ENCODE measurements at places on chromosomes 2 and 18.

GRCh38 chr2:59665021-59665420 is 888.4 kb downstream of the BCL11A start:
- DNase-seq: no peak

DNA sequence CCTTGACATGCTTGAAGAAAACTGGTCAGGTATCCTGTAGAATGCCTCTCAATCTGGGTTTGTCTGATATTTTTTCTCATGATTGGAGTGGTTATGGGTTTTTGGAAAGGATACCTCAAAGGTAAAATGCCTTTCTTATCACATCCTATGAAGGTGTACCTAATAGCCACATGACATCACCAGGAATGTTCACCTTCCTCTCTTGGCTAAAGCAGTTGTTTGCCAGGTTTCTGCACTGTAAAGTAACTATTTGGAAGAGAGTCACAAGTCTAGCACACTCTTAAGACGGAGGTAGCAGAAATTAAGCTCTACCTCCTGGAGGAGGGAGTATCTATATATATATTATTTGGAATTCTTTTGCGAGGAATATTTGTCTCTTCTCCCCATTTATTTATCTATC is 17.9 kb upstream of the MIB1 start:
- DNase-seq: no peak

DNA sequence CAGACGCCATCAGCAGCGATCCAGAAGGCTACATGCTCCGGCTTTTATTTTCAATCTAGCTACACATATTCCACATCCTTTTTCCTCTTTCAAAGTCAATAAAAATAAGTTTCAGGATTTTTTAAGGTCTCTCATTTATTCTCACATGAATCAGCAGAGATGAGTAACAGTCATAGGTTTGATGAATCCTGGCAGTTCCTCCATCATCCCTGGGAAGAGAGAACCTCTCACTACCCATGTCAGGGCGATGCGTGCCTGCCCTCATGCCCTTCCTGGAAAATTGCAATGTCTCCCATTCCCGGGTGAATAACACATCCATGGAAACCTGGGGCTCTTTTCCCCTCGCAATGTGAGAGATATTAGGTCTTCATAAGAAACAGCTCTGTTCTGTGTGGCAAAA is 301.1 kb upstream of the SMIM21 start:
- DNase-seq: no peak

- DNase-seq: peak; percentile 79
Observed at GRCh38 chr2:24984912-24985311, 13.2 kb upstream of the DNAJC27 start.

- no peak for DNase-seq
Observed at GRCh38 chr2:101149241-101150192, 1.7 kb downstream of the TBC1D8 start.

- DNase-seq: no peak
Observed at GRCh38 chr2:106143495-106144215, 50.4 kb downstream of the UXS1 start.

- DNase-seq: no peak
Observed at GRCh38 chr2:228763379-228763981, 507.6 kb downstream of the PID1 start.

- no peak for DNase-seq
Observed at GRCh38 chr2:28425464-28425835, 32.8 kb downstream of the FOSL2 start.

- no peak for DNase-seq
Observed at GRCh38 chr2:180873219-180873618, 107.2 kb upstream of the UBE2E3 start.

GRCh38 chr2:55223958-55224760 is 7.9 kb downstream of the CLHC1 start:
- no peak for DNase-seq

- DNase-seq: peak; percentile 46
Observed at GRCh38 chr2:128654408-128654807, 335.7 kb upstream of the HS6ST1 start.

DNA sequence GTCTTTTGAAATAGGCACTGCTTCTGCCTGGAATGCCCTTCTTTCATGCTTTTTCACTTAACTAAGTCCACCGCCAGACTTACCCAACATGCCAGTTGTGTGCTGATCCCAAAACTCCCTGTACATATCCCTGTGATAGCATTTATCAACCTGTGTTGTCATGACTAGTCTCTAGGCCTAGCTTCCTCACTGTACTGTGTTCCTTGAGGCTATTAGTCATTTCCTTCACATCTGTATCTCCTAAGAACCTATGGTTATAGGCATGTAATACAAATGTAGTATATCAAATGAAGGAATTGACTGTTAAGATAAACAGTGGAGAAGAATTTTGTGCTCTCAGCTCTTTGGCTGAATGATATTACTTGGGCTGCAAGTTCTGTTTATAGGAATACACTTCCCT is 184.3 kb downstream of the CYRIA start:
- DNase-seq: no peak

DNA sequence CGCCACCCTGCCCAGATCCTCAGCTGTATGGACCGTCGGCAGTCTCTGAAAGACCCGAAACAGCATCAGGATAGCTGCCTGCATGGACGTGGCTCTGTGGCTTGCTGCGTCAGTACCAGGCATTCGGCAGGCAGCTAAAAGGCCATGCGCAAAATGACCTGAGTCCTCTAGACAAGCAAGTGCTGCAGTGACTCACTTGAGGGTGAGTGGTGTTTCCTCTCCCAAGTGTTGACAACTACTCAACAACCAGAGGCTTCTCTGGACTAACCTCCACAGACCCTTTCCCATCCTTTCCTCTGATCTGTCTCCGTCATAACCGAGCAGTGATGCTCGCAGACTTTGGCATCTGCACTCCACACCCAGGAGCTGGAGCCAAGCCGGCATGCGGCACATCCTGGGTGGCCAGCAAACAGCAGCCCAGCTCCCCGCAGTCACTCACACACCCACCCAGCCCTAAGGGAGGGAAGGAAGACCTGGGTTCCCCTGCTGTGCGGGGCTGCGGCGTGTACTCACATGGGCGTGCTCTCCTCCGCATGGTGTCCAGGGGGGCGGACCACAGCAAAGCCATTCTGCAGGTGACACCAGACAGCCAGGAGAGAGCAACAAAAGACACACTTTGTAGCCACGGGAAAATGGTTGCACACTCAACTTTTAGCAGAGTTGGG is 239.3 kb downstream of the TWIST2 start:
- DNase-seq: no peak

DNA sequence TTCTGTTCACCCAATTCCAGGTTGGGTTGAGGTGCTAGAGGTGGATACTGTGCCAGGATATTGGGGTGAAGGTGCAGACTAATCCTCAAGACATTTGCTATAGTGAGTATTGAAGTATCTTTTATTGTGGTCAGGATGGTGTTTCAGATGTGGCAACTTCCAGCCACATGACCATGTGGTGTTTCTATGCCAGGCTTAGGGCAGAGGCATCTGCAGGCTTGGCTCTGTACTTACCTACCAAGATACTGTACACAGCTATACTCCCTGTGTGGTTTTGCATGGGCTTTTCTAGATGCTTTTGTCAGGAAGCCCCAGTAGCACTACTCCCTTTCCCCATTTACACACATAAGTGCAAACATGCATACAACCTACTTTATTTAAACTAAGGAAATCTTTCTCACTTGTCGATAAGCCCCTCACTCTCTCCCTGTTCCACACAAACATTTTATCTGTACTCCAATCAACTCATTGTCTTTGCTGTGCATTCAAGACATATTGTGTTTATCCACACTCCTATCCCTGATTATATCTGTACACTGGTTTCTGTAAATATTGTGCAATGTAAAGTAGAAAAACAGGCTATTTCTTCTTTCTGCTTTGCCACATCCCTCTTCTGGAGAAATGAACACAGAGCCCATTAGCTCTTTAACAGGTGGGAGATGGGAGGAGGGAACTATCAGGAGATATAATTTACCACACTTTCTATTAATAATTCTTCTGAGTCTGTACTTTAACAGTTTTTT is 12.3 kb downstream of the ARL6IP6 start:
- DNase-seq: no peak

DNA sequence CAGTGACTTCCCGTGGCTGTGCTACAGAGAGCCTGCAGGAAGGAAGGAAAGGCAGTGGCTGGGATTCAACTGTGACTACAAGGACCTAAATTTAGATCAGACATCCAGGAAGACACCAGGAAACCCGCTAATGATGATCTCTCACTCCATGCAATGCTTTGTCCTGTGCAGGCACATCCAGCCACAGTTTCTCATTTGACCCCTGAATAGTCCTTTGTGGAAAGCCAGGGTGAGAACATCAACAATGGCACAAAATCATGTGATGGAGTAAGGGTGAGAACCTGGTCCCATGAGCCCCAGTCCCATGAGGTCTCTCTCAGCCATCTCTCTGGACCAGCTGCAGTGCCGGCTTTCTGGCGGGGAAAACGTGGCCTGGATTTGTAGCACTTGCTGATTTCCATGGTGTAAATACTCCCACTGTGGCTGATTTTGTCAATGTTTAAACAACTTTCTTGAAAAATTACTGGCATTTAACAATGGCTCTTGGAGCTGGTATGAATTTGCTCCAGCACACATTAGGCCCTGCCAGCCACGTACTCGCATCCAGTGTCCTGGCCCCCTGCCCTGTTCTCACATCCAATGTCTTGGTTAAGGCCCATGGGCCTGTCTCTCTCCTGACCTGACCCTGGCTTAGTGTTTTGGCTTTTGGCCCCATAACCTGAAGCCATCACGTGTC is 159.0 kb upstream of the HAAO start:
- DNase-seq: peak; percentile 41

DNA sequence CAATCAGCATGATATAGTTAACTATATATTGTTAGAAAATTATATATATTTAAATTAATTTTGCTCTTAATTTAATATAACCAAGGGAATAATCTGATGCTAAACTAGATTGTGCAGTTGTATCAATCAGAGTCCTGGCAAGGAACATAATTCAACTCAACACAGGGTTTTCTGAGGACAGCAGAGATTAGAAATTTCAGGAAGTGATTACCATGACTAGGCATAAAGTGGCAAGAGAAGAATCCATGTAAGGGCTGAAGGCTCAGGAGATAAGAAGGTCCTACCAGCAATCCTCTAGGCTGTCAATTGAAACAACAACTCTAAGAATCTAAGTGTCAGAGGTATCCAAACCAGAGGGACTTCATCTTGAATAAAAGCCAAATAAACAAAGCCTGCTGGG is 807.8 kb downstream of the DSC3 start:
- no peak for DNase-seq

- DNase-seq: no peak
Observed at GRCh38 chr2:168030862-168031624, 216.4 kb downstream of the STK39 start.

DNA sequence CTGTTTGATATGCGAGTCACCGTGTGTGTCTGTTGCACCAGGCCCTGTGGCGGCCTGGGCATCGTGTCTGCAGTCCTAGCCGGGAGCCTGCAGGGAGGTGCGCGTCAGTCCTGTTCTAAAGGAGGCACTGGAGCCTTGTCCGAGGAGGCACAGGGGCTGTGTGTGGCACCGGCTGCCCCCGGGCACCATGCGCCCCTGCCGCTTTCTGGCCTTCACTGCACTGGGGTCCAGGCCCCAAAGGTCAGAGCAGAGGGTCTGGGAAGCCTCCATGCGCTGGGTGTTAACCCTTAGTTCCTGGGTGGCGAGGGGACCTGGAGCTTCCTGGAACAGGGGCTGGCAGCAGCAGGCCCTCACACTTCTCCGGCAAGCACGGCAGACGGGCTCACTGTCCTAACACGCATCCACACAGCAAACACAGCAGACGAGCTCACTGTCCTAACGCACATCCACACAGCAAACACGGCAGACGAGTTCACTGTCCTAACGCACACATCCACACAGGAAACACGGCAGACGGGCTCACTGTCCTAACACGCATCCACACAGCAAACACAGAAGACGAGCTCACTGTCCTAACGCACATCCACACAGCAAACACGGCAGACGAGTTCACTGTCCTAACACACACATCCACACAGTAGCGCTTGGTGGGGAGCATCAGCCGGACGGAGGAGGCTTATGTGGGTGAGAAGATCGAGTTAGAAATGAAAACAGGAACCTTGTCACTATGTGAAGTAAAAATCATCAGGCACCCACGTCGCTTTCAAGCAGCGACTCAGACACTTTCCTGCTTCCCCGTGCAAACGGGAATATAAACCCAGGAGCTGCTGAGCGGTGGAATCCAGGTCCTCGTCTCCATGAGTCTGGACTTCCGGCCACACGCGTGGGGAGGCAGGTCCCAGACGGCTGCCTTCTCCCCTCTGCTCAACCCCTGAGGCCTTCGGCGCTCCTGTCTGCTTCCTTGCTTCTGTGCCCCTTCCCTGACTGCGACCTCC is 65.3 kb downstream of the TPO start:
- DNase-seq: no peak

GRCh38 chr18:44967599-44967998 is 286.9 kb downstream of the SETBP1 start:
- DNase-seq: no peak

GRCh38 chr2:128689971-128690370 is 371.3 kb upstream of the HS6ST1 start:
- no peak for DNase-seq

DNA sequence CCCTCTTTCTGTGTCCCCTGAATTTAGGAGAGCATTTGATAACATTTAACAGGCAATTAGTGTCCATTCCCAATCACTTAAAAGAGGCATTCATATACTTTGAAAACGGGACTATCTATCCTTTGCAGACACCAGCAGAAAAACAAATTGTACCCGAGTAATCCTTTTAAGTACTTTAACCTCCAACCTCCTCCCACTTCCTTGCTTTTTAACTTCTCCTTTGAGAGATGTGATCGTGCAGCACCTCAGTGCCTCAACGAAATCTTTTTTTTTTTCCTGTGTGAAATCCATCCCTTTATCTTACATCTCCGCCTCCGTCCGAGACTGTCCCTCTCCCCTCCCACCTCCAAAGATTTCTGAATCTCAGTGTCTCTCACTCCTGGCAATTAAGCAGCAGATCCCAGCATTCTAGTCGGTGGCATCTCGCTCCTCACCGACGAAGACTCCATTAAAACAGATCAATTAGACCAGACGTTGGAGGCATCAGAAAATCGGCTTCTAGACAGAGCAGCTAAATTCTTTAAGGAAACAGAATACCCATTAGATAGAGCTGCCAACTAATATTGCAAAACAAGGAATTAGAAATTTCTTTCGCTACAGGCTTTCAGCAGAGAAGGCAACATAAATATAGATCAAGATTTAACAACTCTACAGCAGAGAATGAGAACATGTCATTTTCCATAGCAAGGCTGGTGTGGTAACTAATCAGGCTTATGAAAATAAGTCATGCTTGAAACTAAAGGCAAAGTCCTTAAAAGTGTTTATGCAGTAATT is 1.9 kb upstream of the TMEFF2 start:
- DNase-seq: no peak

- DNase-seq: no peak
Observed at GRCh38 chr2:146239392-146240135, 1605.3 kb upstream of the ACVR2A start.
